ENCODE measurements at places on chromosomes 4 and X.
A peak's percentile ranks its signal among the peaks of the same experiment; 100 is the strongest.

DNA sequence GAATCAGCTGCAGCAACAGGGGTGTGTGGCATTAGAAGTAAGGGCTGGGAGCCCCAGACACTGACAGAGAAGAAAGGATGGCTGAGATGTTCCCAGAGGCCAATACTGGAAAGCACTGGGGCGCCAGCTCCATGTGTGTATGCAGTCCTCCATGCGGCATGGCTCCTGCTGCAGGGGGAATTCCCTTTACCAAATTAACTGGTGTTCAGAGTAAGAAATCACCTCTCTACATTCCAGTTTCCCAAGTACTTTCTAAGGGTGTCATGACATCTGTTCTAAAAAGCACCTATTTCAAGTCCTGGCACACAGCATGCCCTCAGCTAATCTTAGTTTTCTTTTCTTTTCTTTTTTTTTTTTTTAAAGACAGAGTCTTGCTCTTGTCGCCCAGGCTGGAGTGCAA lies 98.0 kb downstream of the MAML3 start:
- no peak for DNase-seq

DNA sequence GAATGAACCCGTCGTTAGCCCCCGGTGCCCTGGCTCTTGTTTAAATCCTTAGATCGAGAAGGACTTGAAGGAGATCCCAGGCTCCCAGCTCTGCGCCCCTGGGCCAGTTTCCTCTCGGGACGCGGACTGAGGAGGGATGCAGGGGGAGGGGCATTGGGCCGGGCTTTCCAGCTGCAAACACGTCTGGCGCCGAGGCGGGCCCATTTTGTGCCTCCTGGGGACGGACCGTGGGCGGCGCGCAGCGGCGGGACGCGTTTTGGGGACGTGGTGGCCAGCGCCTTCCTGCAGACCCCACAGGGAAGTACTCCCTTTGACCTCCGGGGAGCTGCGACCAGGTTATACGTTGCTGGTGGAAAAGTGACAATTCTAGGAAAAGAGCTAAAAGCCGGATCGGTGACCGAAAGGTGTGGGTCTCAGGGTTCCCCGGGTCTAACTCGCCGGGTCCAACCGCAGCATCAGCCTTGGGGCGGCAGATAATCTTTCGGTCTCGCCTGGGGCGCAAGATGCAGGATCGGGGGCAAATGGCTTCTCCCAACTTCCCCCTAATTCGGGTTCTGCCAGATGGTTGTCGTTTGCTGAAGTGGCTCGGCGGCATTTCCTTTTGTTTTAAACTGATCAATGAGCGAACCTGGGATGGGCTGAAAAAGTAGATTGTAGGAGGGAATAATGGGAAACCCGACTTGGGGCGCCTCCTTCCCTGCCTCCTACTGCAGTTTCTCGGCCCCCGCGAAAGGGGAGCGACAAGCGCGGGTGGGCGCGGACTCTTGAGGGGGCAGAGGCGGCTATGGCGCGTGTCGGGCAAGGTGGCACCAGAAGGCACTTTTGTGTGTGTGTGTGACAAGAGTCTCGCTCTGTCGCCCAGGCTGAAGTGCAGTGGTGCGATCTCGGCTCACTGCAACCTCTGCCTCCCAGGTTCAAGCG lies 2.9 kb downstream of the PDGFRA start:
- DNase-seq, result no peak

GRCh38 chrX:9997041-9997440 lies 29.9 kb downstream of the CLDN34 start:
- no peak for DNase-seq

GRCh38 chr4:107977966-107978705 lies 11.6 kb upstream of the HADH start:
- peak; percentile 56 for DNase-seq

- DNase-seq, result no peak
These were observed 49.6 kb downstream of the SLC2A9 start for GRCh38 chr4:9971711-9972110.

DNA sequence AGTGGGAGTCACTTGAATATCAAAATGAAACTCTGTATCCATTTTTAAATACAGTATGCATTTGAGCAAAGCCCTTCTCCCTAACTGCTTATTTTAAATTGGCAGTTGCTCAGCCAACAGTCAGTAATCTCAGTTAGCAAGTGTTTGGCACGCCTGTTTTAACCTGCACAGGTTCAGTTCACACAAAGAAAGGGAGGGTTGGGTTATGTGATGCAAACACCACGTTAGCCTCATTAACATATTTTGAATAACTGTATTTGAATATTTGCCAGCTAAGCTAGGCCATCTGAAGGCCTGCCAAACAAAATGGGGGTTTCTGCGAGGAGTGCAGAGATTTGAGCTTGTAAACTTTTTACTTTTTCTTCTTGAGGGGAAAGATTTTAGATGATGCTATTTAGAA lies 19.8 kb downstream of the GAB1 start:
- DNase-seq, result no peak

DNA sequence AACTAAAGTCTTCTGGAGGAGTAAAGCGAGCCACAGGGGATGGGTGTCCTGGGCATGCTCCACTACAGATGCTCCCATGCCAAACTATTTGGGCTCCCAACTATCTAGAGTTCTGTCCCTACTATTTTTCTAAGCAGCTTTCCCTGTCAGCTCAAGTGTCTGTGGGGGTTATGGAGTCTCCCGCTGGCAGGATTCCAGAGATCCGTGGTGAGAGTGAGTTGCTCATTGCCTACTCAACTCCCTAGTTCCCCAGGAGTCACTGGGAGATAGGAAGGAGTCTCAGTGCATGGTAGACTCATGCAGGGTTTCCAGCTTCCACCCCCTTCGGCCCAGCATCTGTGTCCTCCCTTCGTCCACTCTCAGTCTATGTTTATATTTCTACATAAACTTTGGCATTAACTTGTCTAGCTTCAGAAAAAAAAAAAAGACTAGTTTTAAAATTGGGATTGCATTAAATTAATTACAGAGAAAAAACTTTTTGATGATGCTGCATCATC lies 55.1 kb upstream of the INPP4B start:
- DNase-seq, result no peak

DNA sequence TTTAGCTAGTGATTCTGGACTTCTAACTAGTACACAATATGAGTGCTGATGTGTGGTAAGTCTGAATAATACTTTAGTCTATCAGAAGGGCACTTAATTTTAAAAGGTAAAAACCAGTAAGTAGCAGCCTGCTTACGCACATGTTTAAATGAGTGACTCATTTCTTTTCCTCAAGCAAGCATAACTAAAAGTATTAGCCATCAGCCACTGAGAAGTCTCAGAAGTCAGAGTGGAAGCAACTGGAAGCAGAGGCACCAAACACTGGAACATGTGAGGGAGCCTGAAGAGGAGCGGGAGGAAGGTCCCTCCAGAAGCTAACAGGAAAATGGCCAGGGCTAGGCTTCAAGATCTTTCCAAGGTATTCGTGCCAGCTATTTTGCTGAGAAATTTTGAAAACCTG lies 257.7 kb downstream of the RAPGEF2 start:
- no peak for DNase-seq

- DNase-seq, result no peak
These were observed 1.6 kb upstream of the NAT8L start for GRCh38 chr4:2057382-2058065.

- no peak for DNase-seq
These were observed 2144.2 kb upstream of the AGA start for GRCh38 chr4:179586460-179586859.

GRCh38 chrX:12972243-12972642 lies 2.7 kb upstream of the TMSB4X start:
- no peak for DNase-seq

DNA sequence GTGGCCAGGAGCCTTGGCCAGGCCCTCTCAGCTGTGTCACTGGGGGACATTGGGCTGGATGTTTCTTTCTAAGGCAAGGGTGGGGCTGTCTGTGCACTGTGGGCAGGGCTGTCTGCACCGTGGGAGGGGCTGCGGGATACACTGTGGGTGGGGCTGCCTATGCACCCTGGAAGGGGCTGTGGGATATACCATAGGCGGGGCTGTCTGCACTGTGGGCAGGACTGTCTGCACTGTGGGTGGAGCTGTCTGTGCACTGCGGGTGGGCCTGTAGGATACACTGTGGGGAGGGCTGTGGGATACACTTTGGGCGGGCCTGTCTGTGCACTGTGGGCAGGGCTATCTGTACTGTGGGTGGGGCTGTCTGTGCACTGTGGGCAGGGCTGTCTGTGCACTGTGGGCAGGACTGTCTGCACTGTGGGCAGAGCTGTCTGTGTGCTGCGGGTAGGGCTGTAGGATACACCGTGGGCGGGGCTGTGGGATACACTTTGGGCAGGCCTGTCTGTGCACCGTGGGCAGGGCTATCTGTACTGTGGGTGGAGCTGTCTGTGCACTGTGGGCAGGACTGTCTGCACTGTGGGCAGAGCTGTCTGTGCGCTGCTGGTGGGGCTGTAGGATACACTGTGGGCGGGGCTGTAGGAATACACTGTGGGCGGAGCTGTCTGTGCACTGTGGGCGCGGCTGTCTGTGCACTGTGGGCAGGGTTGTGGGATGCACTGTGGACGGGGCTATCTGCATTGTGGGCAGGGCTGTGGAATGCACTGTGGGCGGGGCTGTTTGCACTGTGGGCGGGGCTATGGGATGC lies 31.1 kb downstream of the ACOX3 start:
- no peak for DNase-seq

DNA sequence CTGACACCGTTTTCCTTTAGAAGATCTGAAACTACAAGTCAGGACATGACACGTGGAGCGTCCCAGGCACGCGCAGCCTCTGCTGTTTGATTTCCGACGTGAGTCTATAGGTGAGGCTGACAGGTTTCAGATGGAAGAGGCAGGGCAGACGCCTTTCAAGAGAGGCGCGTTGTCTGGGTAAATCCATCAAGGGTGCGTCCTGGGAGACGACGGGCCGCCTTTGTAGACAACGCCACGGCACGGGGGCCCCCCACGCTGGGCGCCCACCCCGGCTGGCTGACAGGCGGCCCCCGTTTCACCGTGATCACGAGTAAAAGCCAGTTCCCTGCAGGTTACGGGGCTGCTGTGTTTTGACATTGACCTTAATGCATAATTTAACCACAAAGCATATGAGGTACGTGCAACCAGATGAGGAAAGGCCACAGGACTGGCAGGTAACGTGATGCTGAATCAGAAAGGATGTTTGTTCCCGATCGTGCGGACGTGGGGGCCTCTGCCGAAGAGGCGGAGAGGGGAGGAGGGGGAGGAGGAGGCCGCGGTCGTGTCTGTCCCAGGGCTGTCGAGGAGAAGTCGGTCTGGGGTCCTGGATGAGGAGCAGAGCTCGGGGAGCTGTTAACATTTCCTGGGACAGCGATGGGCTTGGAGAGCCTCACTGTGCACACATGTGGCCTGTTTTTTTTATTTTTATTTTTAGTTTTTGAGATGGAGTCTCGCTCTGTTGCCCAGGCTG lies 51.1 kb upstream of the PPP2R3B start:
- DNase-seq, result no peak

DNA sequence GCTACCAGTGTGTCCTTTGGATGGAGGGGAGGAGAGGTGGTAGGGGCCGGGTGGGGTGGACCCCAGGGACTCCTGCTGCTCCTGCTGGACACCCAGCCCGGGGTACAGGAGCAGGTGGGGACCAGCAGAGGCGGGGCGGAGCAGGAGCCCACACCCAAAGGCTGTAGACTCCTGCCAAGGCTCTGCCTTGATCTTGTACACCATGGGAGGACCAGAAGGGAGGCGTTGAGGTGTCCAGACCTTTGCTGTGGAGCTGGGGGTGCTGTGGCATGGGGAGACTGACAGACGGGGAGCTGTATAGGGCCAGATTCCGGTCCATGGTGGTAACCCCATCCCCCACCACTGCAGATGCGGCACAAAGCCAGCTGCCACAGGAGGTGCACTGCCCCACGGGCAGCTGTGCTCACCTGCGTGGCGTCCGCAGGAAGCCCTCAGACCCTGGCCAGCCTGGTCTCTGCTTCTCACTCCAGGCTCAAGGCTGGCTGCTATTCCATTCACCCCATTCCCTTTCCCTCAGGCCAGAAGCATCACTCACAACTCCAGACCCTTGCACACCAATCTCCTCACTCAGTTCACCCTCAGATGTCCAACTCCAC lies 5.0 kb upstream of the SLC26A1 start:
- DNase-seq, result no peak

DNA sequence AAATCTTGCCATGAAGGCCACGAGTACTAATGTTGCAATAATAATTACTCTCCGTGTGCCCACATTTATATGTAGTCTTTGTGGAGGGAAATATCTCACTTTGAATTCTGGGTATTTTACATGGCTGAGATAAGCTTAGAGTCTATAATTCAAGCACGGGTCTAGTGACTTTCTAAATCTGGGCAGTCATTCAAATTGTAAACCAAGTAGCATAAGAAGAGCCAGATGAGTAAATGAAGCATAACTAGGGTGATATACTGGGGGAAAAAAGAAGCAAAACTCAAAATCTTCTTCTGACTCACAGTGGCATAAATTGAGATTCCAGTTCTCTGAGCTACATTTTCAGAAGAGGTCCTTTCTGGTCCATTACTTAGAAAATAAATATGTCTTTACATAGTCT lies 53.0 kb downstream of the MAPK10 start:
- DNase-seq, result no peak

DNA sequence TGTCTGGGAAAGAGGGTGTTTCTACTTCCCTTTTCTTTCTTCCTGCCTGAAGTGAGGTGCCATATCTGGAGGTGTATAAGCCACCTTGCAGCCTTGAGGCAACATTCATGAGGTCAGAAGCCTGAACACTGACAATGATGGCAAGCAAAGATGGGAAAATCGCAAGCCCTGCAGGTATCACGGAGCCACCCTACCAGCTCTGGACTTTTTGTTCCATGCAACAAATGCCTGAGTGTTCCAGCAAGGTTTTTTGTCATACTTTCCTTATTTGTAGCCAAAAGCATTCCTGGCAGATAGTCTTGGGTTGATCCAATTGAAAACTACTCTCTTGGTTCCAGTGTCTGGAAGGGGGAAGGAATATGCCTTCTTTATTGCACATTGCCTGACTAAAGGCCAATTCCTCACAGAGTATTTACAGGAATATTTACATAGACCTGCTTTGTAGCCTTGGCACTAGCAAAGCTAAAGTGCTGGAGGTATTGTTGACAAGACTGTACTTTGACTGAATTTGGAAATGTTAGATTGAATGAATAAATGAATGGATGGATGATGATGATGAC lies 14.4 kb upstream of the SOD3 start:
- DNase-seq, result no peak

DNA sequence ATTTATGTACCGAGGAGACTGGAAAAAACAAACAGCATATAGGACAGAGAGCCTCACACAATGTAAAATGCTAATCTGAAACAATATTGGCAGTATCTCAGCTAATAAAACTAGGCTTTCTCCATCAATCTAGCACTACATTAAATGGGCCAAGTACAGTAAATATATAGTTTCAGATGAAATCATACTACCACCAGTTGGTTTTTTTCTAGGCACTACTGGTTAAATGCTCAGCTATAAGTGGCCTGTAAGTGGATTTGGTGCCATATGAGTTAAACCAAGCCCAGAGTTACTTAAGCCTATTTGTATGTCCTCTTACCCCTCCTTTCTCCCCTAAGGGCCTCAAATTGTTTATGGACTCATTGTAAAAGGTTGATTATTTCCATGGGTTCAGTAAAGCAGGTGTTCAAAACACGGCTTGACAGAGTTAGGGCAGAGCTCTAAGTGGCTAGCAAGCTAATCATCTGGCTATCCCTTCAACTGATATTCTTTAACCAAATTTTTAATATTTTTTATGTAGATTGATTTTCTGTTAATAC lies 57.5 kb downstream of the FAM13A start:
- DNase-seq, result no peak

GRCh38 chr4:10085828-10086505 lies 30.6 kb downstream of the WDR1 start:
- no peak for DNase-seq

GRCh38 chrX:119692191-119693039 lies 553 bp downstream of the SEPTIN6 start:
- no peak for DNase-seq
